Lower leg skin (tissue), 4 donors: ENCODE measurements at places on chromosomes 13 and 19. TPM values are rescaled to one million over a fixed set of nuclear protein-coding genes. Genes with fewer than 3 reads are reported as not detected.

Gene PALM3
- not detected for total RNA-seq

DNA sequence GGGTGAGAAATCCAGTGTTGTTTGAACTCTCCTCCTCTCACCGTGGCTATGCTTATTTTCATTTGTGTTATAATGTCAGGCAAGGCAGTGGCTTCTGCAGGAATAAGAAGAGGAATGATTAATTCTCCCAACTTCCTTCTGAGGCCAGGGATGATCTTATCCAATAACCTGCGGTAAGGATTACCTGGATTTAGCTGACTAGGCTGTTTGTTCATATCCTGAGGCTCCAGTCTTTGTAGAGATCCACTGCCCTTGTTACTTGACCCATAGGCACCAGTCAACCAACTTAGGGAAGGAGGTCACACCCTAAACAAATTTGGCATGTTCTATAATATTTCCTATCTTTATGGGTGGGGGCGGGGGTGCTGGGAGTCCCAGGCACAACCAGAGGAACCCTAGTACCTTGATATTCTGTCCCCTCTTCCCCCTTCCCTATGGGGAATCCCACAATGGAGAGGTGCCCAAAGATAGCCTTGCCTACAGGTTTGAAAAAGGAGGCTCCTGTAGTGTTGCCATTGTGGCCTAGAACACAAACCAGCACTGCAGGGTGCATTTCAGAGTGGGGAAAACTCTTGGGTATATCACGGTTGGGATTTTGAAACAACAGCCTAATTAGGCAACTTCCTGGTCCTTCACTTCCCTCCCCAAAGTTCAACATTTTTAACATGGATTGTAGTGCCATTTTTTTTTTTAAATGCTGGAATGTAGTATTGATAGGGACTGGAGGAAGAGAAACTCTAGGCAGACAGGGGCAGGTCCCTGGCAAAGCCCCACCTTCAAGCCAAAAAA lies 977.5 kb upstream of the SPRY2 start:
- DNase-seq: no peak

Gene CYP2A6
- total RNA-seq: not detected

Gene PLPPR3
- total RNA-seq: not detected

- no peak for DNase-seq
Measured at GRCh38 chr19:8481201-8481600, 21.2 kb downstream of the PRAM1 start.
